ENCODE measurements at places on chromosomes 16 and 17.
A peak's percentile ranks its signal among the peaks of the same experiment; 100 is the strongest.

DNA sequence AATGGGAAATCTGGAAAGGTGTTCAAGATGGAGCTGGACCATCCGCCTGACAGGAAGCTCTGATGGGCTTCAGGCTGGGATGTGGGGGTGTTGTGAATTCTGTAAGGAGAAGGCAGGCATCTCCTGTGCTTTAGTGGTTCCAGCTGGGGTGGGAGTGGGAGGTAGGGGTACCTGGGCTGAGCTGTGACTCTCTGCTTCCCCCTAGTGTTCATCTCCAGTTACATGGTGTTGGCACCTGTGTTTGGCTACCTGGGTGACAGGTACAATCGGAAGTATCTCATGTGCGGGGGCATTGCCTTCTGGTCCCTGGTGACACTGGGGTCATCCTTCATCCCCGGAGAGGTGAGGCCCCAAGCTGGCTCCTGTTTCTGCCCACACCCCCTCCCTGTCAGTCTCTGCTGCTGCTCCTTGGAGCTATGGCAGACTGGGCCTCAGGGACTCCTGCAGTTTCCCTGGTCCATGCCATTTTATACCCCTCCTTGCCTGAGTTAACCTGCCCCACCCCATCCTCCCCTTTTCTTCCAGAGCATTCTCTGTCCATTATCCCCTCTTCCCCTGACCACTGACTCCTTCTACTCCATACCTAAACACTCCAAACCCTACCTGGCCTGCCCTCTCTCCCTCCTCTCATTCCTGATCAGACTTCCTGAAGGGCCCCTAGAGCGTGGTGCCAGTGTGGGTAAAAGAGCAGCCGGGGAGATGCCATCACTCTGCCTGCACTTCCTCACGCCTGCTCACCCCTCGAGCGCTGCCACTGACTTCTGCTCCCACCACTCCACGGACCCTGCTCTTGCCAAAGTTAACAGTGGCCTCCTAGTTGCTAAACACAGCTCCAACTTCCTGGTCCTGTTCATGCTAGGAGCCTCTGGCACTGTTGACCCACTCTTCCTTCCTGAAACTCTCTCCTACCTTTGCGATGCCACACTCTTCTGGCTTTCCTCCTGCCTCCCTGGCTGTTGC, 3.4 kb downstream of the SPNS1 start:
- H3K4me1 ChIP-seq: peaks cover 4% of the 10 kb centered on the region
- H3K27me3 ChIP-seq: no peaks in the 10 kb centered on the region
- H3K4me3 ChIP-seq: no peak overlapping the region
- H3K27ac ChIP-seq: no peak overlapping the region
- H3K36me3 ChIP-seq: no peaks in the 10 kb centered on the region

GRCh38 chr16:60820361-60820760, 1215.9 kb downstream of the CDH8 start:
- no peaks in the 10 kb centered on the region for H3K4me1 ChIP-seq
- no peaks in the 10 kb centered on the region for H3K27me3 ChIP-seq
- H3K36me3 ChIP-seq: no peaks in the 10 kb centered on the region
- DNase-seq: no peak
- no peak overlapping the region for H3K27ac ChIP-seq

DNA sequence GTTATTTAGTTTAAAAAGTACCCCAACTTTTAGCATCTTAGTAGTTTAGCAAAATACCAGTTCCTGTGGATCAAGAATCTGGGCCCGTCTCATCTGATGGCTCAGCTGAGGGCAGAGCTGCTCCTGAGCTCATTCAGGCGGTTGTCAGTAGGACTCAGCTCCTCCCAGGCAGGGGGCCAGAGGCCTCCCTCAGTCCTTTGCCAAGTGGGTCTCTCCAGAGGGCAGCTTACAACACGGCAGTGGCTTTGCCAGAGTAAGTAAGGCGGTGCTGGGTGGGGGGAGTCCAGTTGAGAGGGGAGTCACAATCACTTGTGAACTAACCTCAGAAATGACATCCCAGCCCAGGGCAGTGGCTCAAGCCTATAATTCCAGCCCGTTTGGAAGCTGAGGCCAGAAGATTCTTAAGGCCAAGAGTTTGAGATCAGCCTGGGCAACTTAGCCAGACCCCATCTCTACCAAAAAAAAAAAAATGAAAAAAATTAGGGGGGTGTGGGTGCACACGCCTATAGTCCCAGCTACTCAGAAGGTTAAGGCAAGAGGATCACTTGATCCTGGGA, 81.5 kb upstream of the MED9 start:
- no peaks in the 10 kb centered on the region for H3K36me3 ChIP-seq
- H3K27me3 ChIP-seq: peaks cover 2% of the 10 kb centered on the region
- no peak overlapping the region for H3K4me3 ChIP-seq
- DNase-seq: no peak
- peaks cover 11% of the 10 kb centered on the region for H3K4me1 ChIP-seq

- no peaks in the 10 kb centered on the region for H3K36me3 ChIP-seq
- H3K4me3 ChIP-seq: no peak overlapping the region
- no peaks in the 10 kb centered on the region for H3K4me1 ChIP-seq
- no peak overlapping the region for H3K27ac ChIP-seq
These were observed 146.9 kb downstream of the HAPSTR1 start for GRCh38 chr16:9238346-9238745.

DNA sequence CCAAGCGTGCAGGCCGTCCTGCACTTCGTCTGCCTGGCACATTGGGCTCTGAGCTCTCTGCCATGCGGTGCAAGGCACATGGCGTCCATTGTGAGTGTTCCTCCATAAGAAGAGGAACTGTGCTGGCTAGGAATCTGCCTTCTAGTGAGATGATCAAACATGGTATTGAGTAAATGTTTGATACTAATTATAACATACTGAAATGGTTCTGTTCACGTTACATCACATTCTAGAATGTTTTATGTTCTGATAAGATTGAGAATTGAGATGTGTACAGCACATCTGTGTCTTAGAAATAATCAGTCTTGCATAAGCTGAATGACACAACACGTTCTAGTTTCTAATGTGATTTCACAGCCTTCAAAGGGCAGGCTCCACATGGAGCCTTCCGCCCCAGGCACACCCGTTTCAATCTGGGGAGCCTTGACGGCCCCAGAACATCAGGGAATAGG, 42.9 kb downstream of the USP10 start:
- peaks cover 37% of the 10 kb centered on the region for H3K36me3 ChIP-seq
- peaks cover 9% of the 10 kb centered on the region for H3K4me1 ChIP-seq

- no peak overlapping the region for H3K27ac ChIP-seq
- no peaks in the 10 kb centered on the region for H3K36me3 ChIP-seq
- H3K4me3 ChIP-seq: no peak overlapping the region
- H3K4me1 ChIP-seq: no peaks in the 10 kb centered on the region
- no peaks in the 10 kb centered on the region for H3K27me3 ChIP-seq
These were observed 27.0 kb upstream of the RGS9 start for GRCh38 chr17:65109990-65110680.

DNA sequence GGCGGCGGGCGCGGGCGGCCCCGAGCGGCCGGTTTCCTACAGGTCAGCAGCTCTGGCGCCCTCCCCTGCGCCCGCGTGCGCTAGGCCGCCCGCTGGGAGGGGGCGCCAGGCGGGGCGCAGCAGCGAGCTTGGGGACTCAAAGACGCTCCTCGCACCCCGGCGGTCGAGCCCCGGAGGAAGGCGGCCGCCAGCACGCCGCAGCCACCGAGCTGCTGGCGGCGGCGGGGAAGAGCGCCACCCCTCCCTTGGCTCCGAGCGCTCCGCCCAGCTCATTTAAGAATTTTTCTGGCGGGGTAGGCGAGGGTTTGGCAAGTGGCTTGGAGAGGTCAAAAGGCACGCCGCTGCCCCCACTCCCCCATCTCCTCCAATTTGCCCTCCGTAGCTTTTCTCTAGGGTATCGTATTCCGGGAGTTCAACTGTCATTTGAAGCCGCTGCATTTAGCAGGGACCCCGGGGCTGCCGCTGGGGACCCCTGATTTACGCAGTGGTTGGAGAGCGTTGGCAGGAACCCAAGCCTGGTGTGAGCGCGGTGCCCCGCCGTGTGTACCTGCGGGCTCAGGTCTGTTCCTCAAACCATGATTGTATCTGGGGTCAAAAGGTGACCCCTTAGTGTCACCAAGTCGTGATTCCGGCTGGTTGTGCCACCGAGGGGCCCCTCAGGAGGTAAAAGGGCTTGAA, 59.5 kb upstream of the GSE1 start:
- H3K36me3 ChIP-seq: no peaks in the 10 kb centered on the region
- H3K4me3 ChIP-seq: peak overlapping the region; percentile 95

- H3K27ac ChIP-seq: no peak overlapping the region
- H3K4me3 ChIP-seq: no peak overlapping the region
- H3K4me1 ChIP-seq: no peaks in the 10 kb centered on the region
These were observed 432.5 kb downstream of the HS3ST3B1 start for GRCh38 chr17:14733376-14733775.

DNA sequence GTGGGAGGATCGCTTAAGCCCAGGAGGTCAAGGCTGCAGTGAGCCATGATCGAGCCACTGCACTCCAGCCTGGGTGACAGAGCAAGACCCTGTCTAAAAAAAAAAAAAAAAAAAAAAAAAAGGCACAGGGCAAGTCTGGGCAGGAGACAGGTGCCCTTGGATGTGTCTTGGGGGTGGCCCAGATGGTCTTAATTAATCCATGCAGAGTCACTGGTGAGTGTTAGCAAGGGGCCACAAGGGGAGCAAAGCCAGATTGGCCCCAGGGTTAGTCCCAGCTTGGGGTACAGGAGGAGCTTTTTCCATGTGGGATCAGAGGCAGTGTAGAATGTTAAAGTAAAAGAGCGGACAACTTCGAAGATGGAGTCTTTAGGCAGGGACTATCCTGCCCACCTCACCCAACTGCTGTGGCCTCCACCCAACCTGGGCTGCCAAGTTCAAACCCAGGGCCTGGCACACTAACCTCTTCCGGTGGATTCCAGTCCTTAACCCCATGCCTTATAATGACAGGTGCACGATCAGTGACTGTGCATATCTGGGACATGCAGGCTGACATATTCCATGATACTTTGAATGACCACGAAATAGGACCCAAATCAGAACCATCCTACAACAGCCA, 32.2 kb upstream of the MFSD6L start:
- no peak overlapping the region for H3K4me3 ChIP-seq
- no peaks in the 10 kb centered on the region for H3K27me3 ChIP-seq
- H3K36me3 ChIP-seq: peaks cover 42% of the 10 kb centered on the region
- H3K4me1 ChIP-seq: no peaks in the 10 kb centered on the region
- no peak overlapping the region for H3K27ac ChIP-seq

- no peak overlapping the region for H3K4me3 ChIP-seq
- DNase-seq: no peak
- H3K27me3 ChIP-seq: no peaks in the 10 kb centered on the region
These were observed 2.3 kb downstream of the CACNG5 start for GRCh38 chr17:66837226-66837625.

- H3K36me3 ChIP-seq: no peaks in the 10 kb centered on the region
- H3K27ac ChIP-seq: no peak overlapping the region
- DNase-seq: no peak
- H3K4me1 ChIP-seq: no peaks in the 10 kb centered on the region
These were observed 337.1 kb downstream of the MAF start for GRCh38 chr16:79263425-79263824.

DNA sequence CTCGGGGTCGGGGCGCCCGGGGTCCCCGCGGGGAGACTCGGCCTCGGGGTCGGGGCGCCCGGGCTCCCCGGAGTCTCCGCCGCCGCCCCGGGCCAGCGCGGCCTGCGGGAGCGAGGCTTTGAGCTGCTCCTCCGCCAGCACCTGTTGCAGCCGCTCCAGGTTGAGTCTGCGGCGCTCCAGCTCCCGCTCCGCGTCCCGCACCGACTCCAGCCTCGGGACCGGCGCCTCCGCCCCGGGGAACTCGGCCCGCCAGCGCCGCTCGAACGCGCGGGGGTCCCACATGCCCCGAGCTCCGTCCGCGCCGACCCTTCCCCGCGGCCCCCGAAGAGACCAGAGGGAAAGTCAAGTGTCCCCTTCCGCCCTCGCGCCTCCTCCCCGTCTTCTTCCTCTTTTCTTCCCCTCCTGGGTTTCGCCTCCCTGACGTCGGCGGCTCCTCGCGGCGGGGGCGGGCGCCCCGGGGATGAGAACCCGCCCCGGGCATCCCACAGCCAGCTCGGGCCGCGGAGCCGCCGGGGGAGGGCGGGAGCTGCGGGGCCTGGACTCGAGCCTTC, 40.8 kb upstream of the BHLHA9 start:
- peaks cover 6% of the 10 kb centered on the region for H3K36me3 ChIP-seq
- DNase-seq: no peak
- peaks cover 13% of the 10 kb centered on the region for H3K4me1 ChIP-seq
- H3K27me3 ChIP-seq: no peaks in the 10 kb centered on the region
- H3K4me3 ChIP-seq: peak overlapping the region; percentile 94

DNA sequence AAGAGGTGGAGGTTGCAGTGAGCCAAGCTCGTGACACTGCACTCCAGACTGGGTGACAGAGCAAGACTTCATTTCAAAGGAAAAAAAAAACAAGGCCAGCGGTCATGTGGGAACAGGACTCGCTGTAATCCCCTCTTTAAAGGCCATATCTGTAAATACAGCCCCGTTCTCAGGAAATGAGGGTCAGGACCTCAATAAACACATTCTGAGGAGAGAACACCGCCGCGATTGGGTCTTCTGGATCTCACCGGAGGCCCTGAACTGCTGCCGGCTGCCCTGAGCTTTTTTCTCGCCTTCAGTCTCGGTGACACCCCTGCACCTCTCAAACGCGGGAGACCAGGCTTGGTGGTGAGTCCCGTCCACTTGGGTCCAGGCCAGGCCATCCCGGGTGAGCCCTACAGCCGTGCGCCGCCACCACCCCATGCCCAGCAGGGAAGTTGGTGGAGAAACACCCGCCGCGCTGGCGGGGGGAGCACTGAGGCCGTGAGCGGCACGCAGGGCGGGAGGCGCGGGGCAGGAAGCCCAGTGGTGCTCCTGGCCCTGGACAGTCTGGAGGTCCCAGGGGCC, 28.4 kb downstream of the SLC25A10 start:
- H3K27me3 ChIP-seq: no peaks in the 10 kb centered on the region
- H3K4me3 ChIP-seq: no peak overlapping the region
- H3K4me1 ChIP-seq: peaks cover under 1% of the 10 kb centered on the region
- no peak for DNase-seq
- no peaks in the 10 kb centered on the region for H3K36me3 ChIP-seq

GRCh38 chr16:10919003-10919351, 23.3 kb downstream of the DEXI start:
- H3K4me1 ChIP-seq: peaks cover 25% of the 10 kb centered on the region
- H3K27ac ChIP-seq: no peak overlapping the region
- H3K4me3 ChIP-seq: no peak overlapping the region

GRCh38 chr17:8696426-8696825, 48.2 kb downstream of the CCDC42 start:
- no peak overlapping the region for H3K27ac ChIP-seq
- no peaks in the 10 kb centered on the region for H3K36me3 ChIP-seq
- no peak for DNase-seq
- H3K4me1 ChIP-seq: no peaks in the 10 kb centered on the region
- no peak overlapping the region for H3K4me3 ChIP-seq

- no peaks in the 10 kb centered on the region for H3K27me3 ChIP-seq
- H3K4me1 ChIP-seq: peaks cover 10% of the 10 kb centered on the region
- no peaks in the 10 kb centered on the region for H3K36me3 ChIP-seq
These were observed 1.6 kb upstream of the PECAM1 start for GRCh38 chr17:64392300-64392699.

All from GM12878 (cell line).